ENCODE measurements at places on chromosomes 2 and 18. TPM values are rescaled to one million over a fixed set of nuclear protein-coding genes. Genes with fewer than 3 reads are reported as not detected.

The GALNT13 gene
- 19.5 TPM for total RNA-seq

The SEH1L gene
- 26.6 TPM for total RNA-seq

The EGR4 gene
- total RNA-seq: not detected

The CCDC148 gene
- 5.3 TPM for total RNA-seq

The CYP27C1 gene
- 7.8 TPM for total RNA-seq

The DNMT3A gene
- total RNA-seq: 34.1 TPM

The SERPINB3 gene
- 0.16 TPM for total RNA-seq

The CNGA3 gene
- 0.85 TPM for total RNA-seq

The HOXD4 gene
- total RNA-seq: 4.0 TPM

Measured in urinary bladder (tissue), 4 donors.